Substantia nigra (tissue), 51 donors: ENCODE measurements at places on chromosomes 2 and 18.

DNA sequence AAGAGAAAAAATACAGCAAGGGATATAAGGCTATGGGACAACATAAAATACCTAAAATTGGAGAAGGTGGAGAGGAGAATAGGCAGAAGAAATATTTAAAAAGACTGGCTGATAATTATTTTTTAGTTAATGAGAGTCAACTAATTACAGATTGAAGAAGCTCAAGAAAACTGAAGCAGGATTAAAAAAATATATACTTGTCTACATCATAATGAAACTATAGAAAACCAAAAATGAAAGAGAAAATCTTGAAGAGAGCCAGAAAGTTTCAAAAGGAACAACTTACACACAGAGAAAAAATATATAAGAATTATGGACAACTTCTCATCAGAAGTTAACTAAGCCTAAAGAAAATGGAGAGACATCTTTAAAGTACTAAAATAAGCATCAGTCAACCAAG, 62.9 kb upstream of the APCDD1 start:
- DNase-seq: no peak

GRCh38 chr18:46856973-46857372, 60.3 kb downstream of the PIAS2 start:
- no peak for DNase-seq

DNA sequence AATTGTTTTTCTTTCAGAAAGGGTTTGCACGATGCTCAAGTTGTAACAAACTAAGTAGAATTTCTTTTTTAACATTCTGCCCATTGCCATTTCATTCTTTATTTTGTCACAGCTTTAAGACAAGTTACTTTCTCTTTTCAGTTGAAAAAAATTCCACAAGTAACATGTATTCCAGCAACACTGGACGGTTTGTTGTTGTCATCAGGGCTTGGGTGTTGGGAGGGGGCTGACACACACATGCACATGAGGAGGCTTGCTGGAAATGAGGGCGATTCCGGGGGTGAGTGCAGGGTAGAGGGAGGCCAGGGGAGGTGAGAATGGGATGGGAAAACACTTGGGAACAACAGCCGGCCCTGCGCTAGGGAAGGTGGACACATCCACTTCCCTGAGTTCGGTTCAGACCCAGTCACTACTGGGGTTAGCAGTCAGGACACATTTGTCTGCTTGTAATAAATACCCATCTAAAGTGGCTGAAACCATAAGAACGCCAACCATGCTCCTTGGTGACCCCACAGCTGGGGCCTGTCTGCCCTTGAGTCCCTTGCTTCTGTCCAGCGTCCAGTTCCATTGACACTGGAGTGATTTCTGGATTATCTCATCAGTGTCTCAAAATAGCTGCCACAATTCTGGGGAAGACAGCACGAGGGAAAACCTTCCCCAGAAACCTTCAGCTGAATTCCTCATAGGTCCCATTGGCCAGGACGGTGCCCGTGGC, 141.8 kb upstream of the BCL2L11 start:
- no peak for DNase-seq

DNA sequence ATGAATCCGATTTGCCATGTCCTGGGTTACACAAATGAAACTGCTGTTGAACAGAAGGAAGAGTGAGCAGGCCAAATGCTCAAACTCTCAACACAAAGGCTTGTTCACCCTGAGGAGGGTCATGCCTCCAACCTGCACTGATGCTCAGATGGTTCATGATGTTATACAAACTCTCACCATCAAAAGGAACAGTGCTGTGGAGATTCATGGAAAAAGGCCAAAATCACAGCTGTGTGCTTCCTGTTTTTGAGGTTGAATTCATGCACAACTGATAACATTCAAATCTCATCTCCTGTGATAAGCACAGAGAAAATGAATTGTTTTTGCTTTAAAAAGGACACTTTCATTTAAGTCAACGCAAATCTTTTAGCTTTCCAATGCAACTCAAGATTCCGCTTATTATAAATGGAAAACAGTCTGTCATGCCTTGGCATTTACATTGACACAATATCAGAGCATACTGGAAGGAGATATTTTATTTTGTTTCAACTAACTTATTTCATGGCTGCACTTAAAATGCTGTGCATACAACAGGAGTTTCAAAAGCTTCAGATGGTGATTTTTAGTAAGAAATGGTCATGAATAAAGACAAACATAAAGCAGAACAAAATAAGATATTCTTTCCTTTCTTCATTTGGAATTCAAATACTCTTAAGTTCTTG, 22.2 kb upstream of the TTN start:
- no peak for DNase-seq

DNA sequence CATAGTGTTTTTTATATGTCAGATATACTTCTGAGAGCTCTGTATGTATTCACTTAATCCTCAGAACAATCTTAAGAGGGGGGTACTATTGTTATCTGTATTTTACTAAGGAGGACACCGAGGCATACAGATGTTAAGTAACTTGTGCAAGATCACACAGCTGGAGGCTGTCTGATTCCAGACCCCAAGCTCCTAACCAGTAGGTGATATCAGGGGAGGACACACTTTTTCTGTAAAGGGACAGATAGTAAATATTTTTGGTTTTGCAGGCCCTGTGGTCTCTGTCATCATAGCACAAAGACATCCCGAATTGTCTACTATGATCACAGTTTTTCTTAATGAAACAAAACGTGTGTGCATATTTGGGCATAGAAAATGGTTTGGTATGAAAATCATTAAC, 143.7 kb downstream of the LAMA3 start:
- DNase-seq: no peak

DNA sequence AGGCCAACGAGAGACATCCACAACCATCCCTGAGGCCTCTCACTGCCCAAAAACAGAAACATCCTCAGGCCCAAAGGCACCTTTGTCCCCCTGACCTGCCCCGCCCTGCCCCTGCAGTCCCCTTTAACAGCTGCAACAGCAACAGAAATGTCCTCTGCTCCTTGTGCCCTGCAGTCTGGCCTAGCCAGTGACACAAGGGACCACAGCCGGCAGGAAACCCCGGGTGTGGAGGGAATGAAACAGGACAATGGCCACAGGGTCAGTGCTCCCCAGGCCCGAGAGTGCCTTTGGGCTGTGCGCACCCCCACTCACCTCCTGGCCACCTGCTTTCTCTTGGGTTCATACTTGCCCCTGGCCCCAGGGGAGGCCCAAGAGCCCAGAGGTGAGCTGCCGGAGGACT, 35.6 kb downstream of the SNED1 start:
- DNase-seq: no peak

- DNase-seq: no peak
Observed at GRCh38 chr2:42788882-42789281, 3.5 kb downstream of the HAAO start.

DNA sequence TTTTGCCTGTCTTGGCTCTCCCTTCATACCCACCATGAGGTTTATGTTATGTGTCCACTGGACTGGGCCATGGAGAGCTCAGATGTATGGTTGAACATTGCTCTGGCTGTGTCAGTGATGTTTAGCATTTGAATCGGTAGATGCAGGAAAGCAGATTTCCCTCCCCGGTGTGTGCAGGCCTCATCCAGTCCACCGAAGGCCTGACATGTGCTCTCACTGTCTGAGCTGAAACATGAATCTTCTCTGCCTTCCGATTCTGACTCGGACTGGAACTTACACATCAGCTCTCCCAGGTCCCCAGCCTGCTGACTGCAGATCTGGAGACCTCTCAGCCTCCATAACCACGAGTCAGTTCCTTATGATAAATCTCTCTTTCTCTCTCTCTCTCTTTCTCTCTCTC, 72.4 kb upstream of the SLC66A3 start:
- DNase-seq: no peak

DNA sequence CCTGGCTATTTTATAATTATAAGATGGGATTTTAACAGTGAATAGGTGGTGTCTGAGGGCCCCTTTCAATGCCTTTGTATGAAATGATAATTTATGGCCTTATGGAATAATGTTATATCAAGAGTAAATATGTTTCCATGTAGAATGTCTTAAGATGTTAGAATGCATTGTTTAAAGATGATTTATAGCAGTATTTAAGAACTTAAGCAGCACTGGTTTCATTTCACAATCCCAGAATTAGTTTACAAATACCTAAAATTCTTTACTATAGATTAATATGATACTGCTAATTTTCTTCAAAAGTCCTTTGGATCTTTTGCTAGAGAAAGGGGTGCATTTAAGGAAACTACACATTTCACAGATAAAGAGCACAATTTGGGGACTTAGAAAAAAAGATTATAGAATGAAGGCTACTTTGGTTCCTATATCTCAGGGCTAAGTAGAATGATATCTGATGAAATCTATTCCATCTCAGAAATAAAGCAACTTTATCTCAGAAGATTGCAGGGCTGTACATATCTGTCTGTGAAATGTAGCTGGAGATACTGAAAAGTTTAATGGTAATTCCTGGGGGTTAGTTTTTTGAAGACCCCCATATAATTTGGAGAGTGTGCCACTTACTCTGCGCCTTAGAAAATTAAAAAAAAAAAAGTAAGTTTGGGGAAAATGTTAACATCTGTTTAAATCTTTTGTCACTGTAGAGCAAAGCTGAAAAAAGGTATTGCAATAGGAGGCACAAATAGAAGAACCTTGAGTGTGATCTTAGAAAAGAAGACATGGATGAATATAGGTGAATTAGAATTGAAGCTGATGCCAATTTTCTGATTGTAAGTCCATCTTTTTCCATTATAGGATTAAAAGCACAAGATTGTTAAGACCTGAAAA, 123.4 kb downstream of the GULP1 start:
- no peak for DNase-seq

GRCh38 chr18:55795101-55795669, 207.2 kb upstream of the TCF4 start:
- DNase-seq: no peak

GRCh38 chr2:201130524-201131186, 14.7 kb downstream of the CFLAR start:
- DNase-seq: no peak

DNA sequence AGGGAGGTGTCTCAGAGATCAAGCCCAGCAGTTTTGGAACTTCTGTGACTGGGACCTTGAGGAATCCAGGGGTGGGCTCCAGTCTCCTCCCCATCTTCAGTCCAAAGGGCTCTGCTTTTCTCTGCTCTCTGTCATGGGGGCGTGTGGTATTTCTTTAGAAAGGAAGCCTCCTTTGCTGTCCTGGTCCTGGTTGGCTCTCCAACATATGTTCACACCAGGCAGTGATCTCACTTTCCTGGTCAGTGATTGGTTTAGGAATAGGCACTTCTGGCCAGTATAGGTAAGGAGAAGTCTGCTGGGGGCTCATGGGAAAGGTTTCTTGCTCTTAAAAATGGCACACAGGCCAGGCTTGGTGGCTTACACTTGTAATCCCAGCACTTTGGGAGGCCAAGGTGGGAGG, 115.5 kb upstream of the HAAO start:
- DNase-seq: no peak

- DNase-seq: peak; percentile 30
Observed at GRCh38 chr2:24409700-24410556, 49.6 kb upstream of the ITSN2 start.

GRCh38 chr2:230218421-230218820, 1.4 kb downstream of the SP110 start:
- DNase-seq: no peak

- no peak for DNase-seq
Observed at GRCh38 chr2:16713011-16713423, 47.4 kb upstream of the CYRIA start.
